ENCODE measurements at places on chromosomes 11 and 22.

GRCh38 chr11:5345831-5346230 lies 2.5 kb upstream of the OR51B5 start:
- no peak for DNase-seq

DNA sequence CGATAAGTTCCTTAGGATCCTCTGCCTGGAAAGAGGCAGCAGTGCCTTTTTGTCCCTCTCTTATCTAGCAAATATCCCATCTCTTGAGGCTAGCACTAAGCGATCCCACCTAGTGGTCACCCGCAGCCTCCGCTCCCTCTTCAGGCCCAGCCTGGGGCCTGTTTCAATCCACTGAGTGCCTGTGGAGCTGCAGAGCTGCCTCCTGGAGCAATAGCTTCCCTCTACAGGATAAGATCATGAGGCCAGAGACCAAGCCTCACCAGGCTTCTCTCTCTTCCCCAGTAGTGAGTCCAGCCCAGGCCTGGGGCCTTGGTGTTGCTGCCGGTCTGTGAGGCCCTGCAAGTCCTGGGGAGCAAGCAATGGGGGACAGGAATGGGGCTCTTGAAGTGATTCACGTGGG lies 65.8 kb downstream of the SLC22A12 start:
- no peak for DNase-seq

DNA sequence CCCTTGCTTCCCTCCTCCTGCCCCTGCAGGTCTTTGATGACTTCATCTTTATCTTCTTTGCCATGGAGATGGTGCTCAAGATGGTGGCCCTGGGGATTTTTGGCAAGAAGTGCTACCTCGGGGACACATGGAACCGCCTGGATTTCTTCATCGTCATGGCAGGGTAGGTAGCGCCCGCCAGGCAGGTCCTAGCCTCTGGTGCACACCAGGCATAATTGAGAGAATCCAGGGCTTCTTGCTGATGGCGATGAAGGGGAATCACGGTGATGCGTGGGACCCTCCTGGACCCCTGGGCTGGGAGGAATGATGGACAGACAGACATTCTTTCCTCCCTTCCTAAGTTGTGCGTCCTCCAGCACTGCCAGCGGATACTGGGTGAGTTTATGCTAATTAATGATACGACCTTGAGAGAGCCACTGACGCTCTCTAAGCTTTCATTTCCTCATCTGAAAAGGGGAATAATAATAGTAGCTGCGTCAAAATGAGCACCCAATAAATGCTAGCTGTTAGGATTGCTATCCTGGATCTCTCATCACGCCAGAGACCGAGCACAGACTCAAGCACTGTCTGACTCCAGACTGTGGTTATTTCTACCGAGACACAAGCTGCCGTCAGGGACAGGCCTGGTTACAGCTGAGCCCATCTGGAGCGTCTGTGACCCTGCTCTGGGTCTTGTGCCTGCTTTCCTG lies 30.1 kb downstream of the CACNA1I start:
- no peak for DNase-seq

- DNase-seq = no peak
Measured at GRCh38 chr11:6646576-6646917, 9.1 kb downstream of the DCHS1 start.

Measured in thymus (tissue), 14 donors.